Left renal cortex interstitium (tissue), 4 donors: ENCODE measurements at places on chromosomes 2 and 18. TPM values are rescaled to one million over a fixed set of nuclear protein-coding genes. Genes with fewer than 3 reads are reported as not detected.

Gene SCRN3
- polyA plus RNA-seq, result 31.7 TPM

DNA sequence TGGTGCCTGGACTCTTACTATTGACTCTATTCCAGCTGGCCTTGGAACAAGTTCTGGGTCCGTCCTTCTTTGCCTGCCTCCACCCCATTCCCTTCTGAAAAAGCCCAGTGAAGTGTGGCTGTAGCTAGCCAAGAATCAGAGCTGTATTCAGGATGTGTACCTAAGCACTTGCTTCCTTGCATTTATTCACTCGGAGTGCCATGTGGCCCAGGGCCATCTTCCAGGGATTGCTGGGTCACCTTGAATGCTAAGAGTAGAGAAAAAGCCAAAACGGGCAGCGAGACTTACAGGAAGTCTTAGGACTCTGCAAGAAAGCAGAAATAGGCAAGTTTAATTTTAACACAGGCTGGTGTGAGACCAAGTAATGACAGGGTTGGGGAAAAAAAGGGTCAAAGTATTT is 4.1 kb downstream of the ITGA6 start:
- no peak for DNase-seq

- no peak for DNase-seq
Observed at GRCh38 chr2:175049661-175050060, 44.5 kb upstream of the CHN1 start.

Gene CYP1B1
- polyA plus RNA-seq, result 169 TPM

- no peak for DNase-seq
Observed at GRCh38 chr2:126707191-126707590, 51.2 kb downstream of the GYPC start.

GRCh38 chr18:70461323-70462077 is 172.7 kb downstream of the SOCS6 start:
- no peak for DNase-seq

DNA sequence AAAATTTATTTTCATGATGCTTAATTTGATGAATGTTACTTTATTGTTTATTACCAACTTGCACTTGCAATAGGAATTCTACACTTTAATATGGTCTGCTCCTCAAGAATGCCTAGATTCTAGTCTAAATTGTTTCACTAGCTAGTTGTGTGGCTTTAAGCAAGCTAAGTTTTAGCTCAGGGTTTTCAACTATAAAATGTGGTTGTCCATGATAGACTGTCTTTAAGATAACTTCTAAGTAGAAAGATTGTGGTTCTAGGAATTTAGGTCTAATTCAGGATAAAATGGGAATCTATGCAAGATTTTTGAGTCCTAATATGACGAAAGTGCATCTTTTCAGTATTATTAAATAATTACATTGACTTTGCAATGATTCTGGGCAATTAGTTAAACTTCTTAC is 294.0 kb downstream of the PLCL1 start:
- no peak for DNase-seq

Gene TTLL4
- polyA plus RNA-seq, result 42.2 TPM

Gene YWHAQ
- 349 TPM for polyA plus RNA-seq

DNA sequence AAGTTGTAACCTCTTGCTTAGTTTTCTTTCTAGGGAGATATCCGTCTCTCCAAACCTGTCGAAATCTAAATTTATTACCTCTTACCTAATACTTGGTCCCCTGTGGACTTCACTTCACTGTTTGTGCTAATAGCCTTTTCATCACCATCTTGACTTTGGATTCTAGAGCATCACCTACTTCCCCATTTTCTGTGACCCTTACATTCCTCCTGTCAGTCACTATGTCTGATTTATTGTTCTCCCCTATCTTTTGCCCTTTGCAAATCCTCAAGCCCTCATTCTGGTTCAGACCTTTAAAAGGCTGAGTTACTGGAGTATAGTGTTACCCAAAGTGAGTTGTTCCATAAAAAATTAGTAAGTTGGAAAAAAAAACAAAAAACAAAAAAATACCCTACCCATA is 7.5 kb downstream of the MYO1B start:
- no peak for DNase-seq

DNA sequence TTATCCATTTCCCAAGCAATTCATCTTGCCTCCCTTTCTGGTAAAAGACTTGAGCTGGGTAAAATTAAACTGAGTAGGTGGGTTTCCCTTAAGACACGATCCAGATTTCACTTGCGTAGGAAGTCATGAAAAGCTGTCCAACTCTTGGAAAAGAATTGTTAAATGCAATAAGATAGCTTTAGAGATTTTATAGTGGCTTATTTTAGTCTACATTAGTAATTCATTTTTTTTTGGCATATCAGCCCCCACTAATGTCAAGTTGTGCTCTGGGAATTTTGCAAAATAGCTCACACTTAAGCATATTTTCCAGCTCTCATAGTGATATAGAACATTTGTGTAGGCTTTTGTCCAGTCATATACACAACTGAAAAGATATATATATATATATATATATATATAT is 344.7 kb upstream of the FIGN start:
- no peak for DNase-seq

Gene LYPD6
- 17.1 TPM for polyA plus RNA-seq

Gene RAB6C
- 0.91 TPM for polyA plus RNA-seq

- DNase-seq, result no peak
Observed at GRCh38 chr2:109433926-109434325, 179.8 kb downstream of the SEPTIN10 start.

DNA sequence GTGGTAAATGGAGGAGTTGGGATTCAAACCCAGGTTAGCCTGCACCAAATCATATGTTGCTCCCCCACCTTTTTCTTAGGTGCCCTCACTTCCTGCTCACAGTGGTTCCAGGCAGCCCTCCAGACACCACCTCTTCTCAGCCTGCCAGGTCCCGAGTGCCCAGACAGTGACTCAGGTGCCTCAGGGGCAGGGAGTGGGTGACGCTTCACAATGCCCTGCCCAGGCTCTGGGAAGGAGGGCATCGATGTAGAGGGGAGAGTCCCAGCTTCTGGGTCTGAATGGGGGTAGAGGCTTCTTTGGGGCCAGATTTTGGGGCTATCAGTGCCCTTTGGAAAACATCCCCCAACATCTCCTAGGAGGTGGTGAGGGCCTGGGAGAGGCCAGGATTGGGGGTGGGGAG is 5.2 kb upstream of the DNAJB2 start:
- DNase-seq, result no peak

Gene UGT1A8
- polyA plus RNA-seq, result 0.06 TPM

GRCh38 chr2:5057891-5058351 is 634.3 kb upstream of the SOX11 start:
- no peak for DNase-seq

Gene CD302
- 11.8 TPM for polyA plus RNA-seq

GRCh38 chr2:72891091-72891818 is 4.0 kb downstream of the SPR start:
- no peak for DNase-seq

DNA sequence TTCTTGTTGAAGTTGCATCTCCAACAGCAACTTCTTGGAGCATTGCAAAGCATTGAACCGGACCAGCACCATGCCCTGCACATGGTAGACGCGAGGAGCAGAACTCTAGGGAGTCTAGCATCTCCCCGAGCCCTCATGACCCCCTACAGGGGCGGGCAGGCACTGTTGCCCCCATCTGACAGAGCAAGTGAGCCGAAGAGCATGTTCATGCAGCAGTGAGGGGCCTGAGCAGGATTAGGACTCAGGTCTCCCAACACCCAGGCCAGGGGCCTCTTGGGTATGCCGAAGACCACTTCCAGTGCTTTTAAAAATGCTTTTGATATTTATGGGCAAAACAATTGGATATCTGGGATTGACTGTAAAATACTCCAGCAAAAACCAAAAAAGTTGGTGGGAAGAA is 163.3 kb downstream of the TFCP2L1 start:
- no peak for DNase-seq

- DNase-seq, result no peak
Observed at GRCh38 chr2:43417300-43417699, 178.5 kb downstream of the THADA start.

DNA sequence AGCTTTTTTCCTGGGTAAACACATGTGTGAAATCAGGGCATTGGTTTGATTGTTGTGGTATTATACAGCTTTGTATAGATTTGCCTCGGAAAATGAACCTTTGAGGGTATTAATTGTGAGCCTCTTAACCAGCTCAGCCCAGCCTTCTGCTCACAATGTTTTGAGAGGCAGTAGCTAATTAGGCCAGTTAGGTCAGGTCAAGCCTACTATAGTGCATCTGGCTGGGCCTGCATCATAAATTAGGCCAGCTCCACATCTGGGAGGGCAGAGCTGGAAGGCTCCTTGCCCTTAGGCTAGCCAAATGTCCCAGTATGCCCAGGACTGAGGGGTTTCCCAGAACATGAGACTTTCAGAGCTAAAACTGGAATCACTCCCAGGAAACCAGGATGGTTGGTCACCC is 43.0 kb downstream of the LRATD1 start:
- no peak for DNase-seq

DNA sequence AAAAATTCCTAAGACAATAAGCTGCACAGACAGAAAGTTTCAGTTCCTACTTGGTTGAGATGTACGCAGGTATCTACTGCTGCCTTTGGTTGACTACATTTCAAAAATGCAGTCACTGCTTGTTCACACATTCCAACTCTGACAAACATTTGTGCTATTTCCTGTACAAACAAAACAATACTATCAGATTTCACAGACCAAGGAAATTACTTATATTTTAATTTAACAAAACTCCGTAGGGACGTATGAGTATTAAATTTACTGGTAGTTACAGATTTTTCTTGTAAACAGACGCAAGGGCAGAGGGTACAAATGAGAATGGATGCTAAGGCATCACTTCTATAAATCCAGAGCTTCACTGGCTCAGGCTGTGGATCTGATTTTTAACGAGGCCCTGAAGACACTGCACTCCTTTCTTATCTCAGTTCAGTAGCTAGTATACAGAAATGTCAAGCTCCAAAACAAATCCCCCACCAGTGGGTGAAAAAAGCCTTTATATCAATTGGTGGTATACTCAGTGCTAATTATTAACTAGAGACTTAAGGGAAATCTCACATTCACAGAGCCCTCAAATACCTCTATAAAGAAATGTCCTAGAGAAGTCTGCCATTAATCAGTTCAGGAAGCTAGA is 31.7 kb upstream of the TTC32 start:
- peak; percentile 14 for DNase-seq
